ENCODE measurements at places on chromosomes 1 and 21.

- DNase-seq: no peak
These were observed 41.8 kb downstream of the KCNJ6 start for GRCh38 chr21:37874481-37874880.

GRCh38 chr1:21189421-21189820, 12.7 kb upstream of the EIF4G3 start:
- no peak for DNase-seq

DNA sequence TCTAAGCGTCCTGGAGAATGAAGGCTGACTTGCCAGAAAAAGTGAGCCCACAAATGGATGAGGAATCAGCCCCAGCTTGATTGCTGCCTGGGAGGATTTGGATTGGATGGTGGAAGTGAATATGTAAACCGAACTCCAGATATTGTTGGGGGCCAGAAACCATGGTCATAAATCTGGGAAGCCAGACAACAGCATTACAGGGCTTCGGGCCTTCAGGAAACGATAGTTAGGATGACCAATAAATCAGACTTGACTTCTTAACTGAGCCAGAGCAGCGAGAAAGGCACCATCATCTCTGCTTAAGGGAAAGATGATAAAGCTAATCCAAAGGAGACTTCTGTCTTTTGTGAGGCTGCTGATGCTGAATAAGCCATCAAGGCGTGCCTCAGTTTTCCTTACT, 26.6 kb downstream of the FAM78B start:
- no peak for DNase-seq

DNA sequence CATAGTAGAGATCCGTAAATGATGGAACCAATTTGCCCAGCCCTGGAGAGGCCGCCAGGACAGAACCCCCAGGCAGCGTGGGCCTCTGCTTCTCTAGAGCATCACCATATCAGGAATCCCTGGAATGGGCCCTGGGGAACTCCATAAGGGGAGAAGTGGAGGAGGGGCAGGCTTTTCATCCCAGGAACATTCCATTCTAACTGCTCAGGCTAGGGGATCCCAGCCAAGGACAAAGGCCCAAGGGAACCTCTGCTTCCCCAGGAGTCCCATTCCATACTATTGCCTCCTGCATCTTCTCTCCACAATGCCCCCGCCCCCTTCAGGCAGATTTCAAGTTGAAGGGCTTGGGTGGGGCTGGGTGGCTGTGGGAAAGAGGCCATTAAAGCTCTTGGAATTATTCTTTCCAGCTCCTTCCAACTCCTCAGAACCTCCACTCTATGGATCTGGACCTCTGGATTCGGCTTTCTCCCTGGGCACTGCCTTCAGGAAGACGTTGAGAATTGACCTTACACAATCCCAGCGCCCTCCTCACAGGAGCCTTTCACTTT, 6.0 kb downstream of the TRNP1 start:
- DNase-seq: no peak

DNA sequence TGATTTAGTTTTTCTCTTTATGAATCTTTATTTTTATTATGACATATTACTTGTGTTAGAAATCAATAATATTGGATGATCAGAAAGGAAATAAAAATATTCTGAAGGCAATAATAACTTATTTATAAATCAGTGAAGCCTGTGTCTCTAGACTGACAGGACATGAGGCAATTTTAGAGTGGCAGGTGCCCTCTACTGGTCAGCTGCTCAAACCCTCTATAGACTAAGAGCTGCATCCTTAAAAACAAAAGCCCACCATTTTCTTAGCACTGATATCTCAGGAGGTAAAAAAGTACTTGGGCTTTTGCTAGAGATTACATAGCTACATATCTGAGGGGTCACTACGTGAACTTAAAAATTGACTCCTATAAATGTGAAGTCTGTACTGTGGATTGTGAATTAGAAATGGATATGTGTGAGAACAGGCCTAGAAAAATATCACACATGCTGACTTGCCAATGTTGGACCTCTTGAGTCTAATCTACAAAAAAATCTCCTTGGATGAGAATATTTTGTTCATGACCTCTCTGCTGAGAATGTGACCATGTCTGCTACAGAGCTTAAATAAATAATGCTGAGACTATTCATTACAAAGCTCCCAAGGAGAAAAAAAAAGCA, 597.9 kb upstream of the ADAMTS5 start:
- DNase-seq: no peak

Measured in NCI-H748 treated with DMSO at 0.1 percent for 48 hours (cell line).